NCI-H2171 (cell line): ENCODE measurements at places on chromosomes 2 and 18.

DNA sequence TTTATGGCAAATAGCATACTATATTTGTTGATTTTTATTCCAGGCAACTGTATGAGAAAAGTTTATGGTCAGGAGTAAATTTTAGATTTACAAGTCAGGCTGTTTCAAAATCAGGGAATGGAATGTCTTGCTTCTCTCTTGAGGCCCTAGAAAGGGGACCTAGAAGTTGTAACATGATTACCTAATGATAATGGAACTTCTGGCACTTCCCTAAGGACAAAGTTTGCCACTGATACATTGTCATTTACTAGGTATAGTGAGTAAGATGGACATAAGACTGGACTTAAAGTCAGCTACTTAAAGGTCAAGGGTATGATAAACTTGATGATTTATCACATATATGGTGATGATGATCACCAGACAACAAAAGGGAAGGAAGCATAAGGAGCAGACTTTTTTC lies 103.3 kb upstream of the VRK2 start:
- DNase-seq: no peak

- DNase-seq: no peak
Measured at GRCh38 chr2:182359990-182360662, 66.7 kb downstream of the PDE1A start.

DNA sequence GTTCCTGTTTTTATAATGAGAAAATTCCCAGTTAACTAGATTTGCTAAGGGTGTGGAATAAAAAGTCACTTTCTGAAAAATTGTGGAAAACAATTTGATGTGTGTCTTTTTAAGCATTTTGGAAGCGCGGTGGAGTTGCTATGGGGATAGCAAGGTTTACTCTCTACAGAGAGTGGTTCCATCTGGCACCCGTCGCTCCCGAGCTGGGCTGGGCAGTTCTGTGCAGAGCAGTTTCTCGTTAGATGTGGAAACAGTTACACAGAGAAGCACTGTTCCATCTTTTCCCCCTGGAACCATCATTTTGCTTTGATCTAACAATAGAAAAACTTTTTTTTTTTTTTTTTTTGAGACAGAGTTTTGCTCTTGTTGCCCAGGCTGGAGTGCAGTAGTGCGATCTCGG lies 17.4 kb downstream of the LDLRAD4 start:
- DNase-seq: peak; percentile 57

- no peak for DNase-seq
Measured at GRCh38 chr18:48790226-48790863, 160.4 kb downstream of the SMAD7 start.

DNA sequence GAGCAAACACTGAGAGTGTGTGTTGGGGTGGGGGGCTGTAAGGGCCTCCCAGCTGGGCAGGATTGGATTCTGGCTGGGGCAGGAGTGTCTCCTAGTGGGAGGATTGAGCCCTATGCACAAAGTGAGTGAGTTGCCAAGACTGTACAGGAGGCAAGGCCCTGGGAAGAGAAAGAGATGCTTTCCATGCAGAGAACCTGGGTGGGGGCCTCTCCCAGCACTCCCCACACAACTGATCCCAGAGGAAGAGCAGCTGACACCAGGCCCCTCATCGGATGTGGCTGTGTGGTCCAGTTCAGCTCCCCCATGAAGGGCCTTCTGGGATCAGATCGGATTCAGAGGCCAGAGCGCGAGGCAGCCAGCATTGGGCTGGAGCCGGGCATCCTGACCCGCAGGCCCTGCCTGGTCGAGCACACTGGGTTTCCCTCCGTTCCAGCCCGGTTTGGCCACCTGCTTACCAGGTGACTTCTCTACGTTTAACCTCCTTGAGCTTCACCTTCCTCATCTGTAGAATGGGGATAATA lies 49.4 kb upstream of the FAHD2A start:
- no peak for DNase-seq

- no peak for DNase-seq
Measured at GRCh38 chr18:12625241-12625640, 32.7 kb downstream of the SPIRE1 start.

DNA sequence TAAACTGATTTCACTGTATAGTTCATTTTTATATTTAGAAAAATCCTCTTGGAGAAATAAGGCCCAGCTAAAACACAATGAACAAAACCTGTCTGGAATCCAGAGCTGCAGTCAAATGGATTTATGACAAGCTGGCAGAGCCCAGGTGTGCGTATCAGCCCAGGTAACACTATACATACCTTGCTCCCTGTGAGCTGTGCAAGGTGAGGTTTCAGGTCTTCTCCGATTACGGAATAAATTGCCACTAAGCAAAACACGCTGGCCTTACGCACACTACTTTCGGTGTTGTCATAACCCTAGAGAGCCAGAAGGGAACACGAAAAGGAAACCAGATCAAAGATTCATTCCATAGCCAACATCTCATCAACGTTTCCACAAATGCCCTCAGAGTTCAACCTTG lies 61.9 kb upstream of the TFCP2L1 start:
- peak; percentile 49 for DNase-seq

GRCh38 chr2:21972586-21972985 lies 848.8 kb downstream of the TDRD15 start:
- no peak for DNase-seq

GRCh38 chr2:132669908-132670495 lies at the start of gene LYPD1:
TSS of gene LYPD1 (minus strand) at chr2:132670205. CDS start at chr2:132669932, 273 bp downstream.
- no peak for DNase-seq

GRCh38 chr18:21262979-21263378 lies 20.9 kb downstream of the GREB1L start:
- DNase-seq: peak; percentile 1

GRCh38 chr2:27356056-27356381 lies 545 bp downstream of the GTF3C2 start:
- DNase-seq: peak; percentile 41

DNA sequence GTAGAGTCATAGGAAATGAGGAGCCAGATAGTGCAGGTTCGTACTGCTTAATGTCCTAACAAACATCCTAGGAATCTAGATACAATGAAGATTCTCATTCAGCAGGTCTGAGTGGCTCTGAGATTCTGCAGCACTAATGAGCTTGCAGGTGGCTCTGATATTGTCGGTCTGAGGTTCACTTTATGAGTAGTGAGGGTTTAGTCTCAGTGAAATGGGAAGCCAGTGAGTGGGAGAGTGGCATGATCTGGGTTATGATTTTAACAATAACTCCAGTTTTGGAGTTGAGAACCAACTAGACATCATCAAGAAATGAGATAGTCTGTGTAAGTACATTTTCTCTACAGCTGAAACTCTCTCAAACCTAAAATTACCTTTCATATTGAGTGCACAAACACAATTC lies 166.8 kb upstream of the SP5 start:
- DNase-seq: no peak

DNA sequence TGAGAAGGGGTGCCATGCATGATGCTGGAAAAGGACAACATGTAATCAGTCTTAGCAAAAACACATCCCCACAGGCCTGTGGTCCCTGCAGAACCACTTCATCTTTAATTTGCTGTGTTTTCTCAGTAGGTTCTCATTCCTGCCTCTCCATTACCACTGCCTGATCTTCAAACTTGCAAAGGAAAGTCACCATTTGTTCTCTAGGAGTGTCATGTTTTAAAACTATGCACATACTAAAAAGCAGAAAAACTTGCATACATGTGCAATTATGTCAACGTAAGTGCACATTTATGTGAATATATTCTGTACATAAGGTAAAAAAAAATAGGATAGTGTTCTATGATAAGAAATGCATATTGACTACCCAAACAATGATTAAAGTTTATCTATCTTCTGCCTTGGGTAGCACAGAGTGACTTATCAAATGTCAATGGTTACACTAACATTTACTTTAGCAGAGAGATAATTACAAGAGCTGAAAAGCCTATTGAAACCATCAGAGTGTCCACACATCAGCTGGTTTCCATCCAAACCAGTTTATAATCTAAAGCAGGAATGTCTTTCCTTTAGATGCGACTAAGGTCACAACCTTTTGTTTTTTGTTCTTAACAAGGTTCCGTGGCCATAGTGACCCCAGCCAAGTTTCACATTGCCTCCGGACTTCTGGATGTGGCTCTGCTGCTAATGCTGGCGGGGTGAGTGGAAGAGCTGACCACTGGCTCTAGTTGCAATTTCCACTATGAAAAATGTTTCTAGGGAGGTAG lies 58.7 kb upstream of the RMDN2 start:
- DNase-seq: no peak
